ENCODE measurements at places on chromosomes 7 and 10.
A peak's percentile ranks its signal among the peaks of the same experiment; 100 is the strongest.

DNA sequence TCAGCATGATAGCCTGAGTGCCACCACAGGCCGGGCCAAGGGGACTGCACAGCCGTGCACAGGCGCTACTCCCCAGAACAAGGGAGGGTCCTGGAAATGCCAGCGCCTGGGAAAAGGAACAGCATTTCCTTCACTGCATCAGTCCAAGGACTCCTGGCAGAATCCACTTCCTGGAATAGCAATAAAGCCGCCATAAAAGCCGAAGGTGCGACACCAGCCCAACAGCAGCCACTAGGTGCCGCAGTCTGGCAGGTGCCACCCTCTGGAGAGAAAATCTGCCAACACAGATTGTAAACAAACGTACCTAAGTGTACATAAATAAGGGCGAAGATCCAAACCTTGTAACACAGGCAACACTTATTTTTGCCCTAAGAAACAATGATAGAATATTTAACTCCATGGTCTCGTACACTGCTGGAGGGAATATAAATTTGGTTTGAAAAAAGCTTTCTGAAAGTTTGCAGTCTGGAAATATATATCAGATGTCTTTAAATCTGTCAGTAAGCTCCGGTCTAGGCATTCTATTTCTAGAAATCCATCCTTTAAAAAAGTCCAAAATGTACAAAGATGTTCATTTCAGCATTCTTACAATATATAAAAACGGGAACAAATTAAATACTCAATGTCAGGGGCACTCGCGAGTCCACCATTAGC is 22.2 kb downstream of the VOPP1 start:
- peak; percentile 49 for DNase-seq

- no peak for DNase-seq
Measured at GRCh38 chr10:131652438-131653139, 248.2 kb upstream of the PPP2R2D start.

DNA sequence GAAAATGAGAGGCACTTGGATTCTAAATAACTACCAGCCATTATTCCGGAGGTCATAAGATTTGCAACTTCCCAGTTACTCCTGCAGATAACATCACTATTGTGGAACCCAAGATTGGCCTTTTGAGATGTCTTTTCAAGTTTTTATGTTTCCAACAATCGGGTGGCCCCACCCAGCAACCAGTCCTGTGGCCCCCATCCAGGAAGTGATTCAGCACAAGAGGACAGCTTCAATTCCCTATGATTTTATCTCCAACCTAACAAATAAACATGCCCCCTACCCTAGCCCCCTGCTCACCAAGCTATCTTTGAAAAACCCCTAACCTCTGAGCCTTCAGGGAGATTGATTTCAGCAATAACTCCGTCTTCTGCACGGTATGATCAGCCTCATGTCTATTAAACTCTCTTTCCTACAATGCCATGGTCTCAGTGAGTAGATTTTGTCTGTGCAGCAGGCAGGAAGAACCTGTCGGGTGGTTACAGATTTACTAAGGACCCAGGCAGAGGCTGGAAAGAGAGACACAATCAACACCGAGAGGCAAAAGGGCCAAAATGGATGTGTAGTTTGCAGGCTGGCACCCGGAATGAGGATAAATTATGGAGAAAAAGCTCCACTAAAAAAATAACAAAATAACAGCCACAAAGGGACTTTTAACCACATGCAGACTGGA is 83.9 kb upstream of the UNC5B start:
- DNase-seq: no peak

- DNase-seq: peak; percentile 43
Measured at GRCh38 chr7:45259966-45260646, 102.5 kb downstream of the RAMP3 start.

GRCh38 chr10:28375399-28376354 is 72.8 kb upstream of the MPP7 start:
- no peak for DNase-seq

DNA sequence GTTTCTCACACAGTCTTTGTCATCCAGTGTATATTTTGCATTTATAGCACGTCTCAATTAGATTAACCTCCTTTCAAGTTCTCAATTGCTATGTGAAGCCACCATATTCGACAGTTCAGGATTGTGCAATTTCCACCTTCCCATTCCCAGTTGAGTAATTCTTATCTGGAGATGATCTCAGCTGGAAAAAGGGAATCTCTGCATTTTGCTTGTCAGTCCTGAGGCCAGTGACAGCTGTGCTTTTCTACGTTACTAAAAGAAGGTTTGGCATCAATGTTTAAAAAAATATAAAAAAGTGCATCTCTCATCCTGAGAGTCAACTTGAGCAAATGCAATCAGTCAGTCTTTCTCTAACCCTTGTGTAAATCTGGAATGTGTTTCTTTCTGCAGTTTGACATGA is 247.7 kb downstream of the PRKG1 start:
- no peak for DNase-seq

- DNase-seq: no peak
Measured at GRCh38 chr10:5447611-5448071, 35.3 kb downstream of the NET1 start.

DNA sequence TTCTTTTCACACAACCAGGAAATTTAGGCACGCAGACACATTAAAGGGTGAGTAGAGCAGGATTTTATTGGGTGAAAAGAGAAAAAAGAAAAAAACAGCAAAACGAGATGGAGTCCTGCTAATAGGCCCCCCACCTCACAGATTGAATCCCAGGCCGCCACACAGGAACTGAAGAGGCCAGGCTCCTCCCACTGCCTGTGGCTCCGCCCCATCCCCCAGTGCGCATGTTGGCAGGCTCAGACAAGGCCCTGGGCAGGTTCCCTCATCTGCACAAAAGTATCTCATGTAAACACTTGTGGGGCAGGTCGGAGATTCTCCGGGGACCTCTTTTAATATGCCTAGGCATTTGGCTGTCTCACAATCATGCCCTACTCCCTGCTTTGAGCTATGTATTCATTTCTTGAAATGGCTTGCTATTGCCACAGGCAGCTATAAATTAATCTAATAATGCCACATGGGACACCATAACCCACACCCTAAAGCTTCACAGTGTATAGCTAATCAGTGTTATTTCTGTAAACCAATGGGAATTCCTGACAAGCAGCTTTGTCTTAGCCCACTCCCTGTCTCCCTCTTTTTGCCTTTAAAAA is 76.2 kb upstream of the KIF5B start:
- no peak for DNase-seq

GRCh38 chr7:65953001-65953720 is 28.9 kb downstream of the GUSB start:
- no peak for DNase-seq

- DNase-seq: no peak
Measured at GRCh38 chr7:87497482-87497881, 22.0 kb upstream of the ABCB4 start.

DNA sequence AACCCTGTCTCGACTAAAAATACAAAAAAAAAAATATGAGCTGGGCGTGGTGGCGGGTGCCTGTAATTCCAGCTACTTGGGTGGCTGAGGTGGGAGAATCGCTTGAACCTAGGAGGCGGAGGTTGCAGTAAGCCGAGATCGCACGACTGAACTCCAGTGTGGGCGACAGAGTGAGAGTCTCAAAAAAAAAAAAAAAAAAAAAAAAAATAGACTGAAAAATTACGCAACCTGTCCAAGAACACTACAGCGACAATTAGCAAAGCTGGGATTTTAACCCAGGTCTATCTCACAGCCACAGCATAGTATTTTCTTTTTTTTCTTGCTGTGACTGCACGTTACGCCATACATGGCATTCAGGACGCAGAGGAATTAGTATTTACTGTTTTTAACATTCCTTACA is 1.1 kb upstream of the RABGEF1 start:
- no peak for DNase-seq

DNA sequence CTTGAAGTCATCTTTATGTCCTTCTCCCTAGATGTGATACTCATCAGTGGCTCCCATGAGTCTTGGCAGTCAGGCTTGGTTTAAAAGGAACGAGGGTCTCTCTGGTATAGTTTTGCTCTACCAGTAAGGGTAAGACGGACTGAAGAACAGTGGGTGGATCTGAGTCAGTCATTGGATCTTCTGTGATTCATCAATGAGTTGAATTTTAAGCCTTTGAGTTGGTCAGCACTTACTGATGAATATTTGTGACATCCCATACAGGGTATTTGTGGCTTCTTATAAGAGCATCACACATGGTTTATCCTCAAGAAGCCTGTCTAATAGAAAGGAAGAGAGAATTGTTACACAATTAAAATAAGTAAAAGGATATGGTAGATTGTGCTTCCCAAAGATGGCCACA is 87.3 kb upstream of the NAMPT start:
- no peak for DNase-seq

- DNase-seq: no peak
Measured at GRCh38 chr10:28169525-28169924, 133.3 kb downstream of the MPP7 start.

DNA sequence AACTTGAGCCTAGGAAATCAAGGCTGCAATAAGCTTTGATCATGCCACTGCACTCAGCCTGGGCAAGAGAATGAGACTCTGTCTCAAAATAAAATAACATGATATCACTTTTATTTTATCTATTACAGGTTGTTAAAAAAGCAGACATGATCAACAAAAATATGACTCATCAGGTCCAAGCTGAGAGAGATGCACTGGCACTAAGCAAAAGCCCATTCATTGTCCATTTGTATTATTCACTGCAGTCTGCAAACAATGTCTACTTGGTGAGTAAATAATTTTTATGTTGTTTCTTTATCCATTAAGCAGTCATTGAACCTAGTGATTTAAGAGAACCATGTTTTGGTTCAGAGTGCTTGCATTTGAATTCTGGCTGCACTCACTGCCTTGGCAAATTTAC is 3.3 kb downstream of the MASTL start:
- DNase-seq: no peak

DNA sequence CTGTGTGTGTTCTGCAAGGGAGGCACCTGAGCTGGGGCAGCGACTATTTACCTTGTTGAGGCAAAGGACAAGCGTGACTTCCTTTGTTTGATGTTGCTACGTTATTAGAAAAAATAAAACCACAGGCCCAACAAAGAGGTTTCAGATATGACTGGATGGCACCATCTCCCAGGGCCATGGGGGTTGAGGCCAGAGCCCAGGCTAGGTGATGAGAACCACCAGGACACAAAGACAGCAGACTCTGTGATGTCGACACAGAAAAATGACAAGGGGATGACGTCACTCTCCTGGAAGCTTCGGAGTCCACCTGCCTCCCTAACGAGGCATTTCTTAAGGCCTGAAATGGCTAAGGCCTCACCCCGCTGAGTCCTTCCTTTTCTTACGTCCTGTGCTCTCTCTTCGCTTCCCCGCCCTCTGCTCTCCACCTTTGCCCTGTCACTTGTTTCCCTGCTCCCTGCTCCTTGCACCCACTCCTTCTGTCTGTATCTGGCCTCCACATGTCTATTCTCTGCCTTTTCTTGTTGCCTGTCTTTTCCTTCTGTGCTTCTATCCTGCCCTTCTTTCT is 83.0 kb upstream of the ADRB1 start:
- no peak for DNase-seq

DNA sequence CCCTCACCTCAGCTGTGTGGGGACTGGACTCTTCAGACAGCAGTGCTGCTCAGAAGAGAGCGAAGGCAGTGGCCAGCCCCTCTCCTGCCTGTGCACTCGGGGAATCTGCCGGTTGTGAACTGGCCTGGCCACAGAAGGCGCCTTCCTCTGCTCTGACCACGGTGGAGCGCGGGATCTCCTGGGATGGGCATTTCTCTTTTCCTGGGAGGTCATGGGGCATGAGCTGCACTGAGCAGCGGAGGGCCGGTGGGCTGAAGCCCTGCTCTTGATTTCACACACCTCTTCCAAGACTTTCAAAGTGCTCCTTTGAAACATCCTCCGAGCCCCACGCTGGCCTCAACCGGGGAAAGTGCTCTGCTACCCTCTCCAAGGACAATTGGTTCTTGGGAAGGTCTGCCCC is 125.6 kb upstream of the FAM20C start:
- no peak for DNase-seq

- DNase-seq: no peak
Measured at GRCh38 chr10:118960157-118961090, 69.1 kb upstream of the NANOS1 start.

DNA sequence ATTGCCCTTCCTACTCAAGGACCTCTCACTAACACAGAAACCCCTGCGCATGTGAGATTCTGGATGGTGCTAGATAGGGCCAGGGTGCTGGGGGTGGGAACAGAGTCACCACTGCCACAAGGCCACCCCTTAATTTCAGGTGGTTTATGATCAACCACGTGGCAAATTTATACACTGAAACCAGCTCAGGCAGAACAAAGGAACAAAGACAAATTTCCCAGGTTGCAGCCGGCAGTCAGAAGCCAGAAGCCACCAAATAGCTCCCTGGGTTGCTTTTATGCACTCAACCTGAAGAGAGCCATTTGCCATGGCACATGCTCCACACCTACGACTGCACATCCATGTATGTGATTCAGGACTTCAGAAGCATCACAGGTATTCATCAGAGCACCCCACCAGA is 2.5 kb downstream of the VOPP1 start:
- peak; percentile 41 for DNase-seq

GRCh38 chr7:157652161-157652953 is 315.6 kb downstream of the DNAJB6 start:
- DNase-seq: no peak

DNA sequence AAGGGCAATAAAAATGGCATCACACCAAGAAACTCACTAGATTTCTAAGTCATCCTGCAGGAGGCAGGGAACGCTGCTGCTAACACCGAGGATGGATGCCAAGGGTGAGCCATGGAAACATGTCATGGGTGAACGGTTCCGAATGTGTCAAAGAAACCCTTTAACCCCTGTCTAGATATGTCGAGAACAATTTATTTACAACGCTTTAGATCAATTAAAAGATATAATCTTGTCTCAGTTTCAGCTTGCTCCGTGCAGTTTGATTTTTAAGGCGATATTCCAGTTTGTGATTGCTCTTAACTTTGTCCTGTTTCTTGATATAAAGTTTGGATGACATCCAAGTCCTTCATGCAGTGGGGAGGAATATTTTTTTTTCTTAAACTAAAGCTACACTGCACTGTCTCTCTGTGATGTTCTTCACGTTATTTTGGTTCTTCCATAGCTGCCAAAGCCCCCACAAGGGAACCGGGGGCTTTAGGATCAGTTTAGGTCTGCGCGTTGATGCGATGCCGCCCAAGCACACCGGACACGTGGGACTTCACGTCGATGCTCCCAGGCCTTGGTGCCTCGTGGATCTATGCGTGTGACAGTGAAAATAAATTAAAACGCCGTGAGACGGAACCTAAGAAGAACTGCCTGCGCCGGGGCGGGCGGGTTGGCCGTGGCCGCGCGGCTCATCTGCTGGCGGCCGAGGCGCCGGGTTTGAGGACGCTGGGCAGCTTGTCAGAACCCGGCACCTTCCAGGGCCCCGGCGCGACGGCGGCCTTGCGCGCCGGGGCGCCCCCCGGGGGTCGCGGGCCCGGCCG is 220.3 kb downstream of the PHTF2 start:
- DNase-seq: peak; percentile 84

DNA sequence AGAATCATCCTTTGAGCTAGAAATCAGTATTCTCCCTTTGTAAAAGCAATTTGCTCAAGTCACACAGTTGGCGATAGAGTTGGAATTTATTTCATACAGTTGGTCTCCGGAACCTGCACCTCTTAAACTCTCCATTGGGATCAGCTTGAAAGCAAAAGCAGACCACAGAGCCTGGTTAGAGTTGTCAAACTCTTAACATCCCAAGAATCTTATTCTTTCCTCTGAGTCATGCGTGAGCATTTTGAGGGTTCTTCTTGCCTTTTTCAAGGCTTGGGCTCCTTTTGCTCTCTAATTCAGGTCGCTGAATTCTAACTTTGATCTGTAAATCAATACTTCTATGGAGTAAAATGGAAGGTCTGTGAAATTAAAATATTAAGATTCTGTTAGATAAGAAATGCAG is 19.6 kb upstream of the SCIN start:
- no peak for DNase-seq

Data from NCI-H1092 treated with DMSO at 0.1 percent for 48 hours (cell line).